ENCODE measurements at places on chromosomes 4 and X.

DNA sequence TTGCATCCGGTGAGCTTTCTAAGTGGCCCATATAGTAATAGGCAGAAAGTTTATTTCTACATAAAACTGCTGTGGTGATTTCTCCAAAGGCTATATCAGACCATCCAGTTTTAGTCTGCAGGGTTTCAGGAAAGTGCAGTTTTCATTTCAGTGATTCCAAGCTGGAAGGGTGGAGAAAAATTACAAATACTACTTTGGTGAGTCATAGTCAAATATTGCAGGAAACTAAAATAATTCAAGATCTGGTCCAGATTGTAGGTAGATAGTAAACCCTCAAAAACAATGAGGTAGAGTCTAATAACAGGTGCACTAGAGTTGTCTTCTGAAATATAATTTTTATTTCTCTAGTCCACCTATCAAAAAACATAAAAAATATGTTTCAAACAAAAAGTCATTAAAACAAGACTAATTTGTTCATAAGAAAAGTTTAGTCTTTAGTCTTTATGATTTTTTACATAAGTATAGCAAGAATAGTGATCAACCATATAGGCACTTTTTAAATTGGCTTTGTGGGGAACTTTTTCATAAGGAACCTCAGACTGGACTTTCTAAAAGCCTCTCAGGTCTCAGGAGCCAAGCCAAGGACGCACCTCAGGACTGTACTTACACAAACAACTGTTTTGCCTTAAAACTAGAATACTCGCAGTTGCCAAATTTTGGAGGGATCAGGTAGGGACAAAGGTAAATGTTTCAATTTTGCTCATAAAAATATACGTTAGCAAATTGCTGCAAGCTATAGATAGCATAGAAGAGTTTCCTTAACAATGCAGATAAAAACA, 101.8 kb upstream of the TLR3 start:
- no peak for DNase-seq

DNA sequence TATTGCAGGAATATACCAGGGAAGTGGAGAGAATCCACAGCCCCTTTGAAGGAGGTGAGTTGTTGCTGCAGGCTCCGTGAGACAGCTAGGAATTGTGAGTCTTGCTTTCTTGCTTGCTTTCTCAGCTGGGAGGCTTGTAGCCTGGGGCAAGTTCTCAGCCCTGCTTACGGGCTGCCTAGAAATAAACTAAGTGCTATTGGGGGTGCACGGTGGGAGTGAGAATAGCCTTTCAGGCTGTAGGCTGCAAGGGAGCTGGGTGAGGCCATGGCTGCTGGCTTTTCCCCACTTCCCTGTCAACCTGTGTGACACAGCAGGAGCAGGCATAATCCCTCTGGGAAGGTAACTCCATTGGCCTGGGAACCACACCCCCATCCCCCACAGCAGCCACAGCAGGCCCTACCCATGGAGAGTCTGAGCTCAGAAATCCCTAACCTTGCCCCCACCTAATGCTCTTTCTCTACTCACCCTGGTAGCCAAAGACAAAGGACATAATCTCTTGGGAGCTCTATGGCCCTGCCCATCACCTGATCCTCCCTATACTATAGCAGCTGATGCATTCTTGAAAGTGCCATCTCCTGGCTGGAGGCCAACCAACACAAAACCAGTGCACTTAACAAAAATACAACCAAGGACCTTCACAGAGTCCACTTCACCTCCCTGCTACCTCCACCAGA, 113.0 kb downstream of the MMRN1 start:
- no peak for DNase-seq

GRCh38 chrX:47158781-47159180, 13.8 kb downstream of the RBM10 start:
- DNase-seq, result no peak

- DNase-seq, result no peak
Observed at GRCh38 chr4:171397175-171397574, 416.0 kb upstream of the GALNTL6 start.
